Activated CD4-positive, alpha-beta T cell treated with anti-CD3 and anti-CD28 coated beads for 36 hours (primary cell): ENCODE measurements at places on chromosomes 1 and 21. TPM values are rescaled to one million over a fixed set of nuclear protein-coding genes. Genes with fewer than 3 reads are reported as not detected.

The BSND gene
- total RNA-seq: not detected

The TNFRSF1B gene
- total RNA-seq: 107 TPM

The TP73 gene
- 0.40 TPM for total RNA-seq

The IQCC gene
- total RNA-seq: 5.0 TPM

The DENND2C gene
- 0.73 TPM for total RNA-seq

The MMEL1 gene
- 0.97 TPM for total RNA-seq

The TEX38 gene
- 0.18 TPM for total RNA-seq

The BRDT gene
- not detected for total RNA-seq

The CLCA1 gene
- total RNA-seq: not detected

GRCh38 chr1:165169028-165169427, 187.5 kb downstream of the LMX1A start:
- H3K4me3 ChIP-seq: no peak overlapping the region
- H3K4me1 ChIP-seq: no peaks in the 10 kb centered on the region
- no peak for DNase-seq

- peaks cover 21% of the 10 kb centered on the region for H3K36me3 ChIP-seq
- DNase-seq: peak; percentile 21
Observed at GRCh38 chr21:29499734-29500343, 201.1 kb downstream of the BACH1 start.

- H3K4me1 ChIP-seq: no peaks in the 10 kb centered on the region
- no peak for DNase-seq
- no peaks in the 10 kb centered on the region for H3K27me3 ChIP-seq
- H3K27ac ChIP-seq: no peak overlapping the region
- no peak overlapping the region for H3K4me3 ChIP-seq
- H3K36me3 ChIP-seq: no peaks in the 10 kb centered on the region
Observed at GRCh38 chr21:41884501-41885030, 5.4 kb upstream of the PRDM15 start.

DNA sequence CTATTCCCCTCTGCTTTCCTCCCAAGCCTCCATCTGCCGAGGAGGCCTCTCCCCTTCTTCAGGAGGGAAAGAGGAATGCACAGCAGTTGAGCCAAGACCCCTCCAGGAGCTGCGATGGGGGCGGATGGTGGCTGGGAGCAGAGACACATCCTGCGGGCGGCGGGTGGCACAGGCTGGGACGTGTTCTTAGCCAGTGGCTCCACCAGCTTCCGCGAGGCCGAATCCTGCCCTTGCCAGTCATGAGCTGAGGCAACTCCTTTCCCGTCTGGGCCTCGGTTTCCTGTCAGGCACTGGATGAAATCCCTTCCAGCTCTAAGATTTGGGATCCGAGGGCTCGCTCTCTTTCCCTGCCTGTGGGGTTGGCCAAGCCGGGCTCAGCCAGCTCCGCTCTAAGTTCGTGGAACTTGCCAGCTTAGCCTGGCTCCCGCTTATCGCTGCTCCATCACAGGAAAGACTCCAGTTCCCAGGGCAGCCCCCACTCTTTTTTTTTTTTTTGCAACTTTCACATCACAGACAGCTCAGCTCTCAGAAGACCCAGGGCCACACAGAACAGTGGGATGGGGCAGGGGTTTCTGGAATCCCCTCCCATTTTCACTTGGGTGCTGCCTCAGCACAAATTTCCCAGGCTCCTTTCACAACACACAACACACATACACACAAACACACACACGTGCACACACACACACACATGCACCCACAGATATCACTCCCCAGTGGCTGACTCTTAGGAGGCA, 506 bp downstream of the MYOM3 start:
- H3K36me3 ChIP-seq: no peaks in the 10 kb centered on the region
- peaks cover 9% of the 10 kb centered on the region for H3K4me1 ChIP-seq
- H3K27ac ChIP-seq: no peak overlapping the region
- no peak for DNase-seq
- peaks cover 13% of the 10 kb centered on the region for H3K27me3 ChIP-seq
- H3K4me3 ChIP-seq: no peak overlapping the region

DNA sequence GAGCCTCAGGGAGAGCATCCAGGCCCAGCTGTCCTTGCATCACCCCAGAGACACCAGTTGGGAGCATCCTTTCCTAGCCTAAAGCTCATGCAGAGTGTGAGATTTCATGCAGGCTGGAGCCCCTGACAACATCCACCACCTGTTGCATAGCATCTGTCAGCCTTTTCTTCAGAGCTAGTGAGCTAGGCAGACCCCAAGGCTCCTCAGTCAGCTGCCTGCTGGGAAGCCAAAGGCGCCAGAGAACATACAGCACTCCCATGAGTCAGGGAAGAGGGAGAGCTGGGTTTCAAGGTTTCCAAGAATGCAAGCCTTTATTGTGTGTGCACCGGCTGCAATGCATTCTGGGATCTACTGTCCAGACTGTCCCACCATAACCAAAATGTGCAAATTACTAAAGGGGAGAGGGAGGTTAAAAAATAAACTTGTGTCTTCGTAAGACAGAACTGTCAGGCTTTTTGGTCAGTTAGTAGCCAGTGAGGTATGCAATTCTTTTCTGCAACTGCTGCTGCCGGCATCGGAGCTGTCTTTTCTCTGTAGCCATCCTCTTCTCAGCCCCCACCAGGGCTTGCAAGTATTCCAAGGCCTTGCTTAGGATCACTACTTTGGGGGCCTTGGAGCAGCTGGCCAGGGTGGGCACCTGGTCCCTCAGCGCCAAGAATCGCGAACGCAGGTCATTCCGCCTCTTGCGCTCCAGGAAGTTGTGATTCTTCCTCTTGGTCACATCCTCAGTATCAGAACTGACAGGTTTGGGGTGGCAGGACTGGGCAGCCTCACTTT, 4.6 kb downstream of the MYCL start:
- H3K4me3 ChIP-seq: no peak overlapping the region
- H3K36me3 ChIP-seq: no peaks in the 10 kb centered on the region
- no peak for DNase-seq
- no peaks in the 10 kb centered on the region for H3K4me1 ChIP-seq

DNA sequence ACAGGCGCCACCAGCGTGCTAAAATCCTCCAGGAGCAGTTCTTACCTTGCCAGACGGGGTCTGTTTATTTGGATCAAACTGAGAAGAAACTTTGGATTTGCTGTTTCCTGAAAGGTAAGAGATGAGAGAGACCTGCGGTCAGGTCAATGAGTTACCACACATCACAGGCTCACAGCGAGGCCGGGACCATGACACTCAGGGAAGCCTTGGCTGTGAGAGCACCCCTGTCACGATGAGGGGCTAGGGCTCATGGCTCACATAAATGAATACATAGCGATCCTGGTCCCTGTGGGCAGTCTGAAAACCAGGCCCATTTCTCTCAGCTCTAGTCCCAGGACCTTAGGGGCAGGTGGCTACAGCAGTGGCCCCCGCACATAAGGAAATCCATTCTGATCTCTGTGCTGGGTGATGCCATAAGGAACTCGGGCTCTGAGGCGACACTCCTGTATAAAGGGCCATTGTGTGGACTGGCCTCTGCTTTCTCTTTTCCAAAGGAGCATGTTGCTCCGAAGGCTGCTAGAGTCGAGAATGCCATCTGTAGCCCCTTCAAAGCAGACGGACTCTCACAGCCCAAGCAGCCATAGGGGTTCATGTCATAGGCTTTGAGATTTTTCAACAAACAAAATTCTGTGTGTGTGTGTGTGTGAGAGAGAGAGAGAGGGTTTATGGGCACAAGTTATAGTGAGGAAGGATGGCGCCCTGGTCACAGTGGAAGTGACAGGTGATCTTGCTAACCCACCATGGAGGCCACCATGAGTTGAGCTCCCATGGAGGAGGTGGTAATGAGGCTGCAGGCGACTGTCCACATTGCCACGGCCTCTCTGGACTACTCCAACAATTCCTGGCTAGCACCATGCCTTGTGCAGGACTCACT, 9.0 kb upstream of the SRM start:
- no peak for DNase-seq
- H3K36me3 ChIP-seq: peaks cover 69% of the 10 kb centered on the region
- peaks cover 7% of the 10 kb centered on the region for H3K4me1 ChIP-seq
- no peaks in the 10 kb centered on the region for H3K27me3 ChIP-seq

GRCh38 chr21:46146856-46147255, 8.5 kb downstream of the FTCD start:
- DNase-seq: no peak
- no peaks in the 10 kb centered on the region for H3K36me3 ChIP-seq
- H3K27ac ChIP-seq: no peak overlapping the region
- no peak overlapping the region for H3K4me3 ChIP-seq
- peaks cover 12% of the 10 kb centered on the region for H3K4me1 ChIP-seq

DNA sequence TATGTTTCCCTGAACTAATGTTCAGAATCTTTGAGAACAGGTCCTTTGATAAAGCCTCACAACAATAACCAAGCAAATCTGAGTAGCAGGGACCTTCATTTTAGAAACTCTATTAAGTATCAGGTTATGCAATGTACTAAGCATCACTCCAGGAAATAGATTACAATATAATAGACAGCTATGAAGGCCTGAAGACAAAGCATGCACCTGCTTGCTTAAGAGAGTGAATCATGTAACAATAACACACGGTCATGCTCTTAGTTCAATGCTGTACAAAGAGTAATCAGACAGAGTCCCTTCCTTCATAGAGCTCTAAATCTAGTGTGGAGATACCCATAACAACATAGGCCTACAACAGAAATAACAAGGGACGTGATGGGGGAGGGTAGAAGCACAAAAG, 8.1 kb upstream of the CMPK1 start:
- DNase-seq: no peak
- H3K4me1 ChIP-seq: peaks cover 4% of the 10 kb centered on the region
- H3K36me3 ChIP-seq: no peaks in the 10 kb centered on the region
- H3K27me3 ChIP-seq: no peaks in the 10 kb centered on the region
- H3K27ac ChIP-seq: no peak overlapping the region

GRCh38 chr1:48194801-48195200, 27.7 kb upstream of the SLC5A9 start:
- peaks cover 10% of the 10 kb centered on the region for H3K27me3 ChIP-seq
- H3K36me3 ChIP-seq: no peaks in the 10 kb centered on the region
- H3K4me1 ChIP-seq: no peaks in the 10 kb centered on the region
- H3K4me3 ChIP-seq: no peak overlapping the region
- no peak for DNase-seq

GRCh38 chr21:38987633-38988508, 182.1 kb downstream of the ETS2 start:
- no peak overlapping the region for H3K4me3 ChIP-seq
- peaks cover 21% of the 10 kb centered on the region for H3K4me1 ChIP-seq

- H3K27ac ChIP-seq: no peak overlapping the region
- peak overlapping the region; percentile 57 for H3K4me3 ChIP-seq
- peaks cover 7% of the 10 kb centered on the region for H3K27me3 ChIP-seq
- no peaks in the 10 kb centered on the region for H3K36me3 ChIP-seq
Observed at GRCh38 chr1:9494936-9495758, 44.1 kb upstream of the SLC25A33 start.

GRCh38 chr1:119966020-119966419, 69.7 kb upstream of the ADAM30 start:
- H3K4me3 ChIP-seq: no peak overlapping the region
- H3K4me1 ChIP-seq: peaks cover 3% of the 10 kb centered on the region
- no peak for DNase-seq
- peaks cover 34% of the 10 kb centered on the region for H3K36me3 ChIP-seq
- no peak overlapping the region for H3K27ac ChIP-seq

GRCh38 chr21:41321908-41322495, 5.4 kb downstream of the FAM3B start:
- peaks cover 13% of the 10 kb centered on the region for H3K27me3 ChIP-seq
- H3K4me3 ChIP-seq: no peak overlapping the region
- peaks cover 15% of the 10 kb centered on the region for H3K4me1 ChIP-seq
- H3K36me3 ChIP-seq: no peaks in the 10 kb centered on the region
